ENCODE measurements at places on chromosomes 3 and 15. TPM values are rescaled to one million over a fixed set of nuclear protein-coding genes. Genes with fewer than 3 reads are reported as not detected.

The FEZF2 gene
- not detected for total RNA-seq

The ATP1B3 gene
- 68.4 TPM for total RNA-seq

The PXYLP1 gene
- total RNA-seq, result 9.8 TPM

The FMN1 gene
- 22.9 TPM for total RNA-seq

The KLHL25 gene
- 8.8 TPM for total RNA-seq

The P2RY12 gene
- total RNA-seq, result 0.89 TPM

The TMC3 gene
- 0.33 TPM for total RNA-seq

The ARNT2 gene
- 9.4 TPM for total RNA-seq

The SLC6A1 gene
- not detected for total RNA-seq

The SMAD6 gene
- total RNA-seq, result 118 TPM

The SPSB4 gene
- not detected for total RNA-seq

The ROPN1 gene
- not detected for total RNA-seq

- DNase-seq, result no peak
Observed at GRCh38 chr3:128794067-128794768, 68.2 kb downstream of the RAB7A start.

DNA sequence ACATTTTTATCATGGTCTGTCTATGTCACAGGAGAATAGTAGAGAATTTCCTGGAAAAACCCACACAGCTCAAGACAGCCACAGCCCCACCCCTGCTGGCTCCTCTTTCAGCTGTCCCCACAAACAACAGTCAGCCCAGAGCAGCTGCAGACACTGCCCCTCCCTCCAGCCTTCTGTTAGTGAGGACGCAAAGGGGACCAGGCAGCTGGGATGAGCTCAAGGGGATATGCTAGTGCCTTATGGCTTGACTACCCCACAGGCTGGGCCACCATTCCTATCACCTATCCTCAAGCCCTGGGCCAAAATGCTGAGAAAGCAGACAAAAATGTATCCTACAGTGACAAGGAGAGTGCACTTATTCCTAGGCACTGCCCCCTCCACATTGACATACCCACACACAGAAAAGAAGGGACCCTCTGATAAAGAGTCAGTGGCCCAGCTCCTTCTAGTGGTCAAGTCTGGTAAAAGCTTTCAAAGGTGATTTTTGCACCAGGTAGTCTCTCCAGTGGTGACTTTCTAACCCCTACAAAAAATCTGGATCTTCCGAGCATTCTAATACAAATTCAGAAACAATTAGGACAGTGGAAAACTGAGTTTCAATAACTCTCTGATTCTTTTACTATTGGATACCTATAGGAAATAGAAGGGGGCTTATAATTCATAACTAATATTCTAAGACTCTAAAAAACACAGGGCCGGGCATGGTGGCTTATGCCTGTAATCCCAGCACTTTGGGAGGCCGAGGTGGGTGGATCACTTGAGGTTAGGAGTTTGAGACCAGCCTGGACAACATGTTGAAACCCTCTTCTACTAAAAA, 3.0 kb upstream of the MAP1A start:
- DNase-seq, result no peak

DNA sequence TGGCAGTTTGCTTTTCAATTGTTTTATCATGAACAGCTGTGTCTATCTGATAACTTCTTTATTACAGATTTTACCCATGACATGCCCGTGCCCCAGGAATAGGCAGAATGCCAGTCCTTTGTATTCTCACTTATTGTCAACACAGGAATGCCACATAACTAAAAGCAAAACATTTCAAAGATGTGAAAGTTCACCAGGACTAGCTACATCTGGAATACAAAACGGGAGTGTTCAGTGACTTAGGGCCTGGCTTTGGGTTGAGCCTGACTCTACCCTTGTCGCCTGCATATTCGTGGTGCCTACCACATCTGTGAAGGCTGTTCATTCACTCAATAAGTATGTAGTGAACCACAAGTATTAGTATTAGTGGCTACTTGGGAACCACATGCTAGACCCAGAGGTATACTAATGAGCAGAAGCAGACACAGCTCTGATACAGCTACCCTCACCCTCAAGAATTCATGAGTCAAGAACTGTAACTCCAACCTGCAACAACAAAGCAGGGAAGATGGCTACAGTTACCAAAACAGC, 2.9 kb downstream of the TNFSF10 start:
- DNase-seq, result no peak

DNA sequence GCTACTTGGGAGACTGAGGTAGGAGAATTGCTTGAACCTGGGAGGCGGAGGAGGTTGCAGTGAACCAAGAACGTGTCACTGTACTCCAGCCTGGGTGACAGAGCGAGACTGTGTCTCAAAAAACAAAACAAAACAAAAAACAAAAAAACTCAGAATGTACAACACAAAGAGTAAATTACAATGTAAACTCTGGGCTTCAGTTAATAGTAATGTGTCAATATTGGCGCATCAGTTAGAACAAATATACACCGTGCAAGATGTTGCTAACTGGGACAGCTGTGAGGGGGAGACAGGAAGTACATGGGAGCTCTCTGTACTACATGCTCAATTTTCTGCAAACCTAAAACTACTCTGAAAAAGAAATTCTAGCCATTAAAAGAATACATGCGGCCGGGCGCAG, 23.5 kb upstream of the TRPM1 start:
- no peak for DNase-seq

DNA sequence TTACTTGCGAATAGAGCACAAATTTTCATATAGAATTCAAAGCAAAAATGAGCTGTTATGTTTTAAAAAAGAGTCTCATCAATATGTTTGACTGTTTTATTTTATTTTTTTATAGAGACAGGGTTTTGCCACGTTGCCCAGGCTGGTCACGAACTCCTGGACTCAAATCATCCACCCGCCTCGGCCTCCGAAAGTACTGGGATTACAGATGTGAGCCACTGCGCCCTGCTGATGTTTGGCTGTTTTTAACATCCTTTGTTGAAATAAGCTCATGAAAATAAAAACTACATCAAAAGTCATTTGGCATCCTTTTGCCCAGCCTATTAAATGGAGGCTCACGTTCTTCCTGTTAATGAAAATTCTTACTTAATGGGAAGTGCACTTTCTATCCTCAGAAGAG, 154.7 kb downstream of the ATP10A start:
- no peak for DNase-seq

DNA sequence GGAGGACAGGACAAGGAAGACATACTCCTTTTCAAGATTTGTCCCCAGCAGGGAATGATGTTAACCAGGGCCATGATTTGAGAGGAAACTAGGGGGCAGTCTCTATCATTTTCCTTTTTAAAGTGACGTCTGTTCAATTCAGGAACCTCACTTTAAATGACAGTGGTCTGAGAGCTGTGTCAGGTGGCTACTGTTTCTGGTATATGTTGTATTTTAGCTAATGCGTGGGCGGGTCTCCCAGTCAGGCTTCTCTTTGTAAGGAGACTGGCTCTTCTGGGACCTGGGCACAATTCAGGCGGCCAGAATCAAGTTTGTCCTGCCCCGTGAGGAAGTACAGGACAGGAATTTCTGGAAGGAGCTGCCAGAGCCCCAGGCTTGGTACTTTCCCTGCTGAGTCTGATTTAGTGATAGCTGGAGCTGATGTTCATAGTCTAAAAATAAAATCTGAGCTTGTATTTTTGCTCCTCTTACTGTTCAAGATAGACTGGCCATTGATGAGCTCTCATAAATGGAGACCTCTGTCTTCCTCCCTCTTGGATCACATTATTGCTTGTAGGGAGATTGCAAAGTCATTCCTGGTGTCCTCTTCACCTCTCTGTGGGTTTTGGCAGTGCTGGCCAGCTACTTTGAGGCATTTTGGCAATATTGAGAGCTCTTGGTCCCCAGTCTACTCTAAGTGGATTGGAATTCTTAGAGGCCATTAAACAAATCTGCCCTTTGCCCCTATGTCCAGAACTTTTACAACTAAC, 25.6 kb downstream of the SQOR start:
- no peak for DNase-seq

GRCh38 chr3:47156396-47156795, 7.5 kb downstream of the SETD2 start:
- no peak for DNase-seq

GRCh38 chr15:68447209-68447608, 15.2 kb upstream of the ITGA11 start:
- DNase-seq, result no peak

DNA sequence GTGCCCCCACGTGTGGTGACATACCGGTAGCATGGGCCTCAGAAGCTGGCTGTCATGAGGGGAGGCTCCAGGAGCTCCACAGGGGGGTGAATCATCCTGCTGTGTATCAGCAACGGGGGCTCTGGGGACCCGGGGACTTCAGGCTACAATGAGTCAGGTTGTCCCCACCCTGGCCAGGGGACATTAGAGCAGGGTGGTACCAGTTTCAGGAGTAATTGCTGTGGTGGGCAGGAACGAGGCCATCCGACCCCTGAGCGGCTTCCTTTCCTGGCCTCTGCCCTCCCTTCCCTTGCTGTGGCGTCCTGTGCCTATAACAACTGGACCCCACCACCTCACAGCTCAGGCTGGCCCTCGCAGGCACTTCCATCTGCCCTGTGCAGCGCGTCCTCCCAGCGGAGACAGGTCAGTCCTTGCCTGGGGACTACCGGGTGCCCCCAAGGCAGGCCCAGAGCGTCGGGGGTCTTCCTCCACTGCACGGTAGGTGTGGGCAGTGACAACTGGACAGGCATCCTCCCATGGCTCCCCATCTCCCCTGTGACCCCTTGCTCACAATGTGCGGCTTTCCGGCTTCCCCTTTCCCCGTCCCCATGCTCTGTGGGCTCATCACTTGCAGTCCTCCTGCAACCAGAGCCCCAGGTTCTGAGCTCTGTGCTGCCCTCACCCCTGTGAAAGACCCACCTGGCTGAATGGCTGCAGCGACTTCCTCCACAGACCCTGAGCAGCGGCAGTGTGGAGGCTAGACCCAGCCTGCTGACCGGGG, 57.0 kb downstream of the KLF15 start:
- DNase-seq, result no peak

GRCh38 chr15:84696757-84697156, 19.2 kb downstream of the SEC11A start:
- no peak for DNase-seq

DNA sequence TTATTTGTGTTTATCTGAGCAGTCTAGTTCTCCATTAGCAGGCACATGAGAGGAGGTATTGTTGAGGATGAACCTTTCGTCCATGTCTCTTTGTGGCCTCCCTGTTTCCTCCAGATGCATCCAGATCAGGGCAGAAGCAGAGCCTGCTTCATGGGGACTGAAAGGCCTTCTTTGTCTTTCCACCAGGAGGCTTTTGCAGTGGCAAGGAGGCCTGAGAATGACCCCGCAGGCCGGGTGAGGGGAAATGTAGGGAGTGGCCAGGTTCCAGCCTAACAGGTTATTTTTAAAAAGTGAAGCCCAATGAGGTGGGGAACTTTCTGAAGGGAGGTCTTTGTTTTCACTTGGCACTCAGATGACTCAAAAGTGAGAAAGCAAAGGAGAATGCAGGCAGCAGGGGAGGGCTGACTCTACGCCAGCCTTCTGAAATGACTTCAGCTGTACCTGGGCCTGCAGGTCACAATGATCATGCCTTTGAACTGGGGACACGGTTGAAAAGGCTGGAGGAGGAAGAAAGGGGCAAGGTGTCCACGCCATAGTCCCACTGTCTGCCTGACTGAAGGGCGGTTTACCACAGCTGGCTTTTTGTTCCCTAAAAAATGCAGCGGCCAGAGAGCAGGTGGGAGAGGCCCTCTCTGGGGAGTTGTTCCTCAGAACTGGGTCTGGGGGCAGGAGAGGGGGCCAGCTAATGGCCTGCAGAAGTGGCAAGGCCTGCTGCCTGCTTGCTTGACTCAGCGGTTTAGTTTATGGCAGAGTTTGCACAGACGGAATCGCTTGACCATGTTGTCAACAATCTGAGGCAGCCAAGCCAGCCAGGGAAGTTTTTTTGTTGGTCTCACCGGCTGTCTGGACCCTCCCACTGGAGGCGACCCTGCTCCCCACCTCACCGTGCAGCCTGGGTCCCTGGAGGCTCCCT, 28.7 kb downstream of the CMTM7 start:
- DNase-seq, result peak; percentile 82

- no peak for DNase-seq
Observed at GRCh38 chr3:68953816-68954444, 21.6 kb upstream of the TAFA4 start.

GRCh38 chr15:60583946-60584345, 105.0 kb upstream of the ICE2 start:
- DNase-seq, result no peak

DNA sequence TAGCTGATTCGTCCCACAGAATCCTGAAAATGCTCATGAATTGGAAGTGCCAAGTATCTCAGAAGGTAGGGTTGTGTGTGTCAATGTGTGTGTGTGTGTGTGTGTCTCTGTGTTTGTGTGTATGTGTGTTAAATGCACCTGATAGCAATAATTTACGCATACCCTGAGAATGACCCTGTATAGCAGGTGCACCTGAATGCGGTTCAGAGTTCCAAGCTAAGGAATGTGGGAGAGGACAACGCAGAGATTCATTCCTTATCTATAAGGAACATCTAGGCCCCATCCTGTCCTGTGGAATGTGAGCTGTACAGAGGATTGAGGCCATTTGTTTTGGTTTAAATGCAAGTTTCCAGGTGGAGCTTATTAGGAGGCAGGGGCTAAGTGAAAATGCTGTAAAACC, 49.1 kb upstream of the NEDD4 start:
- DNase-seq, result no peak

- no peak for DNase-seq
Observed at GRCh38 chr3:176431991-176432390, 765.3 kb downstream of the TBL1XR1 start.

GRCh38 chr3:176430244-176431037, 766.8 kb downstream of the TBL1XR1 start:
- DNase-seq, result no peak

GRCh38 chr3:127193775-127194174, 844 bp downstream of the PRR23E start:
- DNase-seq, result no peak

DNA sequence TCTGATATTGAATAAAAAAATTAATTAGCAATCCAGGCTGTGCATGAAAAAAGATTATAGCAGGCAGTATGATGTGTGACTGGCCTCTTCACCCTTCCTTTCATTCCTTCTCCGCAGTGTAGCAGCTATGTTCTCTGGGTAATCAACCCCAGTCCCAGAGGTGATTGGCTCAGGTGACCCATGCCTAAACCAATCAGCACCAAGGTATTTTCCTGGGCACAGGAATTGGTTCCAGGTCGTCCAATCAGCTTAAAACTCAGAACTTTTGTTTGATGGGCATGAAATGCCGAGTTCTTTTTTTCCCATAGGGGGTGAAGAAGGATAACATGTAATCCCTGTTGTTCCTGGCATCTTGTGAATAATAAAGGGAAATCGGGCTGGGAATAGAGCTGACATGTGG, 5.8 kb upstream of the BNC1 start:
- DNase-seq, result no peak

GRCh38 chr15:31482122-31482922, 155.7 kb downstream of the KLF13 start:
- DNase-seq, result no peak

GRCh38 chr15:61049934-61050333, 179.2 kb downstream of the RORA start:
- no peak for DNase-seq

GRCh38 chr3:160893207-160893606, 137.2 kb downstream of the PPM1L start:
- no peak for DNase-seq

DNA sequence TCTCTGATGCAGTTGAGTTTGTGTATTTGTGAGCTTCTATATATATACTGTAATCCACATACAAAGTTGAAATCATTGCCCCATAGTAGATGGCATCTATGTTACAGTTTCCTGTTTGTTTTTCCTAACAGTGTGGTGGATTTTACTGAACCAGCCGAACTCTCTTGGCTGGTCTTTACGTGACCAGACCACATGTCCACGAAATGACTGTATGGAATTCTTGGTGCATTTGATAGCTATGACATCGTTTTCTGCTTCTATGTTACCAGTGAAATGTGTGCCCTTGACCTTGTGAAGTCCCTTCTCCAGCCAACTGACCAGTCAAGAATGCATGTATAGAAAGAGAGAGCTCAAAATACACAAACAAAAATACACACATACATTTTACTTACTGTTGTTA, 1.8 kb downstream of the KCNMB2 start:
- DNase-seq, result no peak

All from thyroid gland (tissue), 4 donors.